ENCODE measurements at places on chromosomes 4 and X.
A peak's percentile ranks its signal among the peaks of the same experiment; 100 is the strongest.

DNA sequence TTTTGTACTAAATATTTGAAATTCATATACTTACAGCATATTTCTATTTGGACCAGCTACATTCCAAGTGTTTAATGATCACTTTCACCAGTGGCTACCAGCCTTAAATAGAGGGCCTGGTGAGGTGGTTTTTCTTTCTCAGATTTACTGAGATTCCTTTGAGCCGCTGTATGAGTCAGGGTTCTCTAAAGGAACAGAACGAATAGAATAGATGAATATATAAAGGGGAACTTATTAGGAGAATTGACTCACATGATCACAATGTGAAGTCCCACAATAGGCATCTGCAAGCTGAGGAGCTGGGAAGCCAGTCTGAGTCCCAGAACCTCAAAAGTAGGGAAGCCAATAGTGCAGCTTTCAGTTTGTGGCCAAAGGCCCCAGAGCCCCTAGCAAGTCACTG lies 146.2 kb upstream of the TLL1 start:
- DNase-seq: no peak

- no peak for DNase-seq
These were observed 17.6 kb downstream of the OFD1 start for GRCh38 chrX:13752141-13752540.

DNA sequence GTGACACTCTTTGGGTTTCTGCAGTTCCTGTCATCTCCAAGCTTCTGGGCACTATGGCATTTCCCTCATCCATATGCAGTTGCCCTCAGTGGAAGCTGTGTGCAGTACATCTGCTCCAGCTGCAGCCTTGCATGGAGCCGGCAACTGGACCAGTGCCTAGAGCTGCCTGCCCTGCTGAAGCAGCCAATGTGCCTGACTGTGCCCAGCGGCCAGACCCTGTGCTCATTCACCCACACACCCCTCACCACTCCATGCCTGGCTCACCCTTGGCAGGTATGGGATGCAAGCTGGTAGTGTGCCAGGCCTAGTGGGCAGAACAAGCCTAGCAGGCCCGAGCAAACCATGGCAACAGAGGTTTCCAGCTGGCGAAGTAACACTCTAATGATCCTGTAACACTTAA lies 370.8 kb downstream of the FSTL5 start:
- no peak for DNase-seq

- DNase-seq: no peak
These were observed 5.5 kb downstream of the SEPSECS start for GRCh38 chr4:25154594-25155265.

DNA sequence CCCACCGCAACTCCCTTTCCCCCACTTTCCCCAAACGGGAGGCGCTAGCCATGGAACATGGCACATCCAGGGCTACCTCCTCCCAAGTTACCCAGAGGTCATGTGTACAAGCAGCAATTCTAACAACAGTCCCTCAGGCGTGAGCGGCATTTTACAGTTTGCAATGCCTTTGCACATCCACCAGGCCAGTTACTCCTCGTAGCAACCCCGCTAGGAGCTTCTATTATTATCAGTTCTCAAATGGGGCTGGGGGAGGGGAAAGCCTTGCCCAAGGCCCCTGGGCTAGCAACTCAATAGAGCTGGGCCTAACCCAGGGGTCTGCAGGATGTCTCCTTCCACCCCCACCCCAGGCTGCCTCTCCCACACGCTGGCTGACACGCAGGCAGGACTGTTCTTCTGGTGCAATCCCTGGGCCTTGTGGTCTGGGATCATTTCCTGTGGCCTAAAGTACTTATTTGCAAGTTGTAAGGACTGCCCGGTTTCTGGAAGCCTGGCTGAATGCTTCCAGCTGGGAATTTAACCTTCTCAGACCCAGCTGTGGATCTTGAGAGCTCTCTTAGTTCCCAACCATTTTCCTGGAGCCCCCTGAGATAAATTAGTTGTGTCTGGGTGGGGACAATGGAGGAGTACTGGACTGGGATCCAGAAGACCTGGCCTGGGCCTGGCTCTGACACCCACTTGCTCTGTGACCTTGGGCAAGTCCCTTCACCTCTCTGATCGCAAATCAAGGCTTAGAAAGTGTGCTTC lies 27.7 kb downstream of the PJA1 start:
- DNase-seq: no peak

DNA sequence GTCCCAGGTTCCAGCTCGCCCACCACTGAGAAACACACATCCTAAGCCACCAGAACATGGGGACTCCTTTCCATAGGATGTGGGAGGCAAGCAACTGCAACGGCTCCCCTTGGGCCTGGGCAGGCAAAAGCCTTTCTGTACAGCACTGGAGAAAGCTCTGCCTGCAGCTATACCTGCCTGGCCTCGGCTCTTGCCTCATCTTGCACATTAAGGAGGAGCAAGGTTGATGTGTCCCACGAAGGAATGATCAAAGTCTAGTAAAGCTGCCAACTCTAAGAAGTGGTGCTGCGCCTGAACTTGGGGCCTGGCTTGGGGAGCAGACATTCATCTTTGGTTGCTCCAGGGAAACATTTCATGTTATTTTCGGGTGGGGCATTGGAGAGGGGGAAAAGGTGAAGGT lies 19.6 kb downstream of the CCNG2 start:
- DNase-seq: no peak

DNA sequence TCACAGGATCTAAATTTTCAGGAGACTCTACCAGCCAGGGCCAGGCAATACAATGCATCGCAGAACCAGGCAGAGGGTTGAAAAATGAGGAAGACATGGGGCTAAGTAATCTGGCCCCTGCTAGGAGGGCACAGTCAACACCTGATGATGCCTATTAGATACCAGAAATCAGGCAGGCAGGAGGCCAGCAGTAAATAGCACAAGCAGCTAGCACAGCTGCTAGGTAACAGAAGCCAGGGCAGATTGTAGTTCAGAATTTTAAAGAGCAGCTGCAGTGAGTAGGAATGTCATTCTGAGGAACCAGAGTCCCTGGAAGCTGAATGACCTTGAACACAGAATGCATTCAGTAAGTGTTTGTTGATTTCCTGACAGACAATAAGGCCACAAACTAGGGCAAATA lies 38.8 kb upstream of the TRPC5OS start:
- DNase-seq: no peak

GRCh38 chr4:15963001-15963451 lies at the start of gene FGFBP2:
Gene FGFBP2 (minus strand): TSS chr4:15963175. CDS start chr4:15963129, 46 bp downstream.
- peak; percentile 63 for DNase-seq

GRCh38 chr4:78671903-78672815 lies 104.0 kb upstream of the BMP2K start:
- DNase-seq: no peak

DNA sequence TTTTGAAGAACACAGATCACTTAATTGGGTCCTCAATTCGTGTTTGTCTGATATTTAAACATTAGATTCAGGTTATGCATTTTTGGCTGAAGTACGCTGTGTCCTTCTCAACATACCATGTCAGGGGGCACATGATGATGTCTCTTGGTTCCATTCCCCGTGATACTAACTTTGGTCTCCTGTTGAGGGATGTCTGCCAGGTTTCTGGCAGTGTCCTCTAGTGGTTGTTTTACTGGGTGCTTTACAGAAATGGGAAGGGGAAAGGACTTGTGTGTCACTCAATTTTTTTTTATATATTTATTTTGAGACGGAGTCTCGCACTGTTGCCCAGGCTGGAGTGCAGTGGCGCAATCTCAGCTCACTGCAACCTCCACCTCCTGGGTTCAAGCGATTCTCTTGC lies 58.2 kb downstream of the WWC2 start:
- DNase-seq: no peak

DNA sequence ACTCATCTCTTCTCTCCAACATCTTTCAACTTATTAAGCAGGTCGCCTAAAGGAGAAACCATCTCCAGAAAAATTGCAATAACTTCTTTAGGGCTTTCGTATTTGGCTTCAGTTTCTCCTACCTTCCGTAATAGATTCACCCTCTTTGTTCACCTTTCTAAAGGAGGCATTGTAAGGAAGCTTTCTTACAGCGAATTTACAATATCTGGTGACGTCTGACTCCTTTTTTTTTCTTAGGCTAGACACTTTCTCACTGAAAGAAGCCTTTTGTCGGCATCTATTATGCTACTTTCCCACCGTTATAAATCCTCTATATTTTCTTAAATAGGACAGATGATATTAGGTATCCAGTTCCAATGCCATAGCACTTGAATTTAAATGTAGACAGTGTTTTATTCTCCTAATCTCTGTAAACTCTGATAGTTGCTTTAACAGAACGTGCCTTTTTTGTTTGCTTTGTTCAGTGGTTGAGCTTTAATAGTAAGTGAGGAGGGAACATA lies 302.4 kb downstream of the IL1RAPL1 start:
- DNase-seq: no peak

GRCh38 chr4:162392946-162393345 lies 229.1 kb upstream of the FSTL5 start:
- DNase-seq: no peak

GRCh38 chrX:128504496-128504895 lies 452.3 kb upstream of the ACTRT1 start:
- no peak for DNase-seq

GRCh38 chrX:95290455-95290854 lies 1394.2 kb upstream of the DIAPH2 start:
- no peak for DNase-seq

DNA sequence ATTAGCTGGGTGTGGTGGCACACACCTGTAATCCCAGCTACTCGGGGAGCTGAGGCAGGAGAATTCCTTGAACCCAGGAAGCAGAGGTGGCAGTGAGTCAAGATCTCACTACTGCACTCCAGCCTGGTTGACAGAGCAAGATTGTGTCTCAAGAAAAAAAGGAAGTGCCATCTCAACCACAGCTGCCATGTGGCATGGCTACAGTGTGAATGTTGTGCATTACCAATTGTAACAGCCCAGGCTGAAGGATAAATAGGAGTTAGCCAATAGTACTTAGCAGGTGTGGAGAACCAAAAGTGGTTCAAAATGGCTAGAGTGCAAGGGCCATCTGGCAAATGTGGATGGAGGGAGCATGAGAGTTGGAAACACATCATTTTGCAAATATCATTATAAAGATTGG lies 28.9 kb downstream of the SLC25A5 start:
- DNase-seq: no peak

GRCh38 chrX:53379747-53380146 lies 42.7 kb downstream of the SMC1A start:
- DNase-seq: no peak

GRCh38 chr4:139568206-139568955 lies 12.4 kb upstream of the SETD7 start:
- no peak for DNase-seq

DNA sequence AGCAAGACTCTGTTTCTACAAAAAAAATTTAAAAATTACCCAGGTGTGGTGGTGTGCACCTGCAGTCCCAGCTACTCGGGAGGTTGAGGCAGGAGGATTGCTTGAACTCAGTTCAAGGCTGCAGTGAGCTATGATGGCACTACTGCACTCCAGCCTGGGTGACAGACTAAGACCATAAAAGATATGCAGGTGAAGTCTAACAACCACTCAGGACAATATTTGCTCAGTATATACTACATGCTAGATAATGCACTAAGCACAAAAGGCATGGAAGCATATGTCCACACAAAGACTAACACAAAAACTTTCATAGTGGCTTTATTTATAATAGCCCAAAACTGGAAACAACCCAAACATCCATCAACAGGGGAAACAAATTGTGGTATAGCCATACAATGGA lies 57.7 kb upstream of the TXK start:
- DNase-seq: no peak

GRCh38 chr4:37860266-37860665 lies 30.6 kb upstream of the TBC1D1 start:
- DNase-seq: no peak

GRCh38 chrX:133674726-133675470 lies 259.6 kb upstream of the GPC4 start:
- DNase-seq: no peak

DNA sequence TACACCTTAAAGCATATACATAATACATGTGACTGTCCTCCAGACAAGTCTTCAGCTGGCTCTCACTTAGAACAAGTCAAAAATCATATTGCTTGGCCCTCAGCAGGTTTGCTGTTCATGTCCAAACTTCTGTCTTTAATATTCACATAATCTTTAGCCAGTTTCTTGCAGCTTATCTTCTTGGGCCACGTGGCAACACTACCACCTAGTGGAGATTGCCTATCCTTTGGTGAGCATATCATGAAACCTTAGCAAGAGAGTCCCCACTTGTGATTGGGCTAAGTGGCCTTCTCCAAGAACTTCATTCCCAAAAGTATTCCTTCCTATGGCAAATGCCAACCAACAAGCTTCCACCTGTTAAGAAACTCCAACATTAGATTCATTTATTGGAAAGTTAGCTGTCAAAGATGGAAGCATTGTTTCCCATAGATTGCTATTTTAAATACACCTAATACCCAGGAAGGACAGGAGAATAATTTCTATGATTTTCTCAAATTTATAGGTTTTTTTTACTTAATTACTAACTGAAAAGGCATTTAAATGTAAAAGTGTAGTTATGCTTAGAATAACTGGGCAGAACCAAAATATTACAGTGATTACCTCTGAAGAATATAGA lies 231.9 kb upstream of the INTU start:
- no peak for DNase-seq

- no peak for DNase-seq
These were observed 243.8 kb downstream of the ADGRL3 start for GRCh38 chr4:61443813-61444510.

GRCh38 chr4:151783867-151784266 lies 23.1 kb upstream of the GATB start:
- no peak for DNase-seq

- DNase-seq: no peak
These were observed 390.0 kb downstream of the FAT4 start for GRCh38 chr4:125704726-125705125.

- no peak for DNase-seq
These were observed 296.2 kb downstream of the INPP4B start for GRCh38 chr4:142549726-142550463.

DNA sequence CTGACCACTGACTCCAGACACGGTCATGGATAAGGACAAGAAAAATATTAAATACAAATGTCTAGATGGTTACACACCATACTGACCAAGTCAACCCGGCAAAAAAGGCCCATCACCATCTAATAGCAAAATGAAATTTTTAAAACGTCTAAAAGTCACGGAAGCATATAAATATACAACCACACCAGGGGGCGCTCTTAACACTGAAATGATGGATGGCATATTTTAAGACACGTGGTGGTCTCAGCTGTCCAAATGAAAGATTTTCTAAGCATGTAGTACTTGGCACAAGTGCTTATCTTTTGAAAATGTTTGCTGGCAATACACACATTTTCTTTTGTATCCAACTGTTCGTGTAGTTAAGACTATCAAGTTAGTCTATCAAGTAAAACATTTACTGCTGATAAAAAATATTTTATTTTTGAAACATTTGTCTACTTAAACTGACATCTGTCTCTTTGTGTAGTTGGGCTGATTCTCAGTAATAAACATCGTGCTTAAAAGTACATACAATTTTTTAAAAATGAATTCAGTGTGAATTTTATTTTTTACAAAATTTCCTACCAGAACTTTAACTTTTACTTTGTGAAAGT lies 64.6 kb downstream of the COX7B2 start:
- no peak for DNase-seq

DNA sequence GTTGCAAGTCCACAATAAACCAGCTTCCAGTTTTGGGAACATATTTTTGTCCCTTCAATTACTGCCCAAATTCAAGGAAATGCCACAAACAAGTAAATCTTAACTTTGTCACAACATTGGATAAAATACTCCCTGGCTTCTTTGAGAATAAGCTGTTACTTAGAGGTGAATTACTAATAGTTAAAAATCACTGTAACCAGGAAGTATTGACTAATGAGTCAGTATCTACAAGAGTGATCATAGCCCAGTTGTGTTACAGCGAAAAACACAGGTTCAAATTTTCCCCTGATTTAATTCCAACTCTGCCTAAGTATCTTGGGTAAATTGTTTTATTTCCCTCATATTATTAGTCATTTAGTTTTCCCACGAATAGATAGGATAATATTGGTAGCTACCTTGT lies 291.2 kb upstream of the PPARGC1A start:
- DNase-seq: no peak

- DNase-seq: no peak
These were observed 55.9 kb upstream of the EDNRA start for GRCh38 chr4:147425019-147425418.

Measured in 8988T (cell line).